ENCODE measurements at places on chromosomes 1 and 21.

DNA sequence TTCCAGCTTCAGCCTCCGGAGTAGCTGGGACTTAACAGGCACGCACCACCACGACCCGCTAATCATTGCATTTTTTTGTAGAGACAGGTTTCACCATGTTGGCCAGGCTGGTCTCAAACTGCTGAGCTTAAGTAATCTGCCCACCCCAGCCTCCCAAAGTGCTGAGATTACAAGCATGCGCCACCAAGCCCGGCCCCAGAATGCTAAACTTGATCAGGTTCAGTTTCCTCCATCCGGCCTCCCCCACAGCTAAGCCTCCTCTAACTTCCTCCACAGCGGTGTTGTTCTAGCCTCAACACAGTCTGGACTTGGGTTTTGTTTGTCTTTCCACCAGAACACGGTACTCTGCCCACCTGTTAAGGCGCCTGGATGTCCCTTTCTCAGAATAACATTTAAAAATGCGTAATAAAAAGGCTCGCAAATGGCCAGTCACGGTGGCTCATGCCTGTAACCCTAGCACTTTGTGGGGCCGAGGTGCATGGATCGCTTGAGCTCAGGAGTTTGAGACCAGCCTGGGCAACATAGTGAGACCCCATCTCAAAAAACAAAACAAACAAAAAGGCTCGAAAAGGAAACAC, 2.4 kb downstream of the PARP1 start:
- DNase-seq: no peak

DNA sequence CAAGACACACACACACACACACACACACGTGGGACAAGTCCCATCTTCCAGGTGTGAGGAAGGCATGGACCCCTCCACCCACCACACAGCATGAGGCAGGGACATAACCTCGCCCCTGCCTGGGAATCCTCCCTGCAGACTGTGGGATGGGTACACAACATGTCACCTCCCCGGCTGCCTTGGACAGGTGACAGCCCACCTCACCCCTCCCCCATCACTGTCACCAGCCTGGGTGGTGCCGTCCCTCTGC, 40.7 kb downstream of the AHDC1 start:
- DNase-seq: no peak

- DNase-seq: no peak
These were observed 102.3 kb upstream of the IPO9 start for GRCh38 chr1:201726700-201727099.

DNA sequence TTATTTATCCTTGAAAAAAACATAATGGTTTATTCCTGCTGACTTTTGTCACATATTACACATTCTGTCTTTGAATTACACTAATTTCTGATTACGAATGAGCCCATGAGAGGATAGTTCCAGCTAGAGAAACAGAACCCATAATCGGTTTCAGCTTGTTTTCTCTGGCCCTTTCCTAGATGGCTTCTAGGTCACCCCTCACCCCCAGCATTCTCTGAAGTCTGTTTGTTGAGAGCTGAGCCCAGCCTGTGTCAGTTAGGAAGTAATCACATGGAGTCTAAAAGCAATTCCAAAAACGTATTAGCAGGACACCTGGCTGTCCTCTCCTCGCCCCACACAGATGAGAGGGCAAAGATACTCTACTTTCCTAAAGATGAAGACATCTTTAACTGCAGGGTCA, 48.9 kb downstream of the KIAA1614 start:
- no peak for DNase-seq

DNA sequence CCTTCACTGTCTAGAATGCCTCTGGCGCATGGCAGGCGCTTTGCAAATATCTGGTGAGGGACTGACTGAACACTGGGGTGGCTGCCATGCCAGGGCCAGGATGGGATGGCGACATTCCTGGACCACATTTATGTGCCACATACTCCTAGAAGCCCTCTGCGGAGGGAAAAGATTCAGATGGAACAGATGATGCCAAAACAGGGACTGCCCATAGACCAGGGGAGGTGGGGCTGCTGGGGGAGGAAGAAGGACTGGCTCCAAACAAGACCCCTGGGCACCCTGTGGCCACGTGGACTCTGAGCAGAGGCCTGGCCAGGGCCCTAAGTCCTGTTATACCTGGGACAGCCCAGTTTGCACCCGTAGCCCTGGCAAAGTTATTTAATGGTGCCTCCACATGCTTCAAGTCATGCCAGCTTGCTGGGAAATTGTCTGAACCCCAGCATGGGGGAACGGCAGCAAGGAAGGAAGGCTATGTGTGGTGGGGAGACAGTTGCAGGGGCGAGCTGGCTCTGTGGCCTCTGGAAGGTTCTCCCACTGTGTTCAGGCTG, 44.1 kb downstream of the UMODL1 start:
- DNase-seq: no peak

- no peak for DNase-seq
These were observed 427.1 kb upstream of the CXADR start for GRCh38 chr21:17085707-17086106.

DNA sequence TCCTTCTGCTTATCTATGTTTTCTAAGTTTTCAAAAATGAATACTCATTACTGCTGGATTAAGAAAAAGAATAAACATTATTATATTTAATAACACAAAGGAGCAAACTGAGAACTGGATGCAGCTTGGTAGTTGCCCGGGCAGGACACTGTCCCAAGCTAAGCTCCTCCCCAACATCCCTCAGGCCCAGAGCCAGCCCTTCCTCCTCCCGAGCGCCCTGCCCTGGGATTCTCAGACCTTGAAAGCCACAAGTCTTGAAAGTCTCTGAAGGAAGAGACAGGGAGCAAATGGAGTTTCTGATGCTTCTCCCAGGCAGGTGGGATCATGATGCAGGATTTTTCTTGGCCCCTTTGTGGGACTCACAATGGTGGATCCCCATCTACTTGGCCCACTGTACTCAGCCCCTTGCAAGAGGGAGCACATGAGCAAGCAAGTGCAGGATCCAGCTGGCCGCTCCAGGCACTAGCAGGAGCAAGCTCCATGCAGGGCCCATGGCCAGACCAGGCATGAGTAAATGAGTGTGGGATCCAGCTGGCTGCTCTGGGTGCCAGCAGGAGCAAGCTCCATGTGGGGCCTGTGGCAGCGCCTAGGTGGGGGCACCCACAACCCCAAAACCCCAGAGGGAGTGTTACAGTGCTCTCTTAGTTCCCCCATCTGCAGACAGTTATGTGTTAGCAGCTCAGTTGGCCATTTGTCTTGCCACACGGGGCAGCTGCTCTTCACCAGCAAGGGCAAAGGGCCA, 32.1 kb upstream of the RAB4A start:
- DNase-seq: no peak

- no peak for DNase-seq
These were observed 1017.9 kb downstream of the ADGRL2 start for GRCh38 chr1:82818586-82818985.

DNA sequence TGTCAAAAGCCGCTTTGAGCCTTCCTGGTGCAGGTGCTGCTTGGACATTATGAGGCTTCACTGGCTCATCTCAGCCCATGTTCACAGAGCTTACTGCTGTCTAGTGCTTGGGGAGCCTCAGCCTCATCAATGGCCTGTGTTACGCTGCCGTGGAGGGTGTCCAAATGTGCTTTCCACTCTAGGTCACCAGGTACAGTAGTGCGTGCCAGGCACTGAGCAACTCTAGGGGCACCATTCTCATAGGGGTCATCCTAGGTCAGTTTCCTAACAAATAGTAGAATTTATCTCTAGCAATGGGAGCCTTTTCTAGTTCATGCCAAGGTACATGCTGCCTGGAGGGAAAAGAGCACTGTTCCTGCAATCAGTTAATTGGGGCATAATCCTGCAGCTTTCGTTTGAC, 193.8 kb downstream of the DYRK1A start:
- no peak for DNase-seq

DNA sequence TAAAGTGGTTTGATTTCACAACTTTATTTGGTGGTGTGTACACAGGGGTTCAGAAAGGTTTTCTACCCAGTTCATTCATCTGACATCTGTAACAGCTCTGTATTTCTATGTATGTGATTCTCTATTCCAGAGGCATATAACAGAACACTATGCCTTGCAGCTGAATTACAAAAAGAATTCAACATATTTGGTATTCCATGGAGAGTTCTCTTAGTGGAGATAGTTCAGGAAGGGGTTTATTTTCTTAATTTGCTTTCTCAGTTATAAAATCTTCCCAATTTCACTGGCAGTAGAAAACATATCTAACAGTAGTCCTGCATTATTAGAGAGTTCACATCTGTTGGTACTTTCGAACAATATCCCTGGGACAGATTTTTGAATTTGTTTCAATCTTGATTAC, 207.9 kb upstream of the LYPLAL1 start:
- DNase-seq: no peak

DNA sequence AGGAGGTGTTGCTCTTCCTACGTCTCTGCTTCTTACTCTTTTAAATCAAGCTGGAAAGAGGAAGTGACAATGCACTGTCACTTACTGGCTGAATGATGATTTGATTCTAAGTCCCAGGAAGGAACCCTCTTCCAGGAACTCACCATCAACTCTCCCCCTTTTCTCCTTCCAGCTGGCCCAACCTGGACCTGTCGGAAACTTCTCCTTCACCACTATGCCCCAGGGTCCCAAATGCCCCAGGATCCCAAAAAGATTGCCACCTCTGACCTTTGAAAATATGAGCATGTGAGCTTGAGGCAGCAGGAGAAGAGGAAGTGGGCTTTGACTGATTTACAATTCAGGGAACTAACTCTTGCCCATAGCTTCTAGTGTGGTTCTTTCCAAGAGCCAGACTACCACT, 5.3 kb upstream of the ADAMTS5 start:
- DNase-seq: no peak

DNA sequence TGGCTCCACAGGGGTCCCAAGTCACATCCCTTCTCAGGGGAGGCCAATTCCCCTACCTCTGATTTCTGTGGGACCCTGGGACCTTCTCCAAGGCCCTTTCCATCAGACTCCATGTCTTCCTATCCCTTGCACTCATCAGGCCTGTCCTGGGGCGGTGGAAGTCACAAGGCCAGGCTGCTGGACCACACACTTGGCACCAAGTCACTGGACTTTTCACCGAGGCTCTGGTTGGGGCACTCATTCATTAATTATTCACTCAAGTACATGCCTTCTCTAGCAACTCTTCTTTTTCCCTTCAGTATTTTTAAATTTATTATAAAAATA, 11.2 kb upstream of the FOXO6 start:
- no peak for DNase-seq

DNA sequence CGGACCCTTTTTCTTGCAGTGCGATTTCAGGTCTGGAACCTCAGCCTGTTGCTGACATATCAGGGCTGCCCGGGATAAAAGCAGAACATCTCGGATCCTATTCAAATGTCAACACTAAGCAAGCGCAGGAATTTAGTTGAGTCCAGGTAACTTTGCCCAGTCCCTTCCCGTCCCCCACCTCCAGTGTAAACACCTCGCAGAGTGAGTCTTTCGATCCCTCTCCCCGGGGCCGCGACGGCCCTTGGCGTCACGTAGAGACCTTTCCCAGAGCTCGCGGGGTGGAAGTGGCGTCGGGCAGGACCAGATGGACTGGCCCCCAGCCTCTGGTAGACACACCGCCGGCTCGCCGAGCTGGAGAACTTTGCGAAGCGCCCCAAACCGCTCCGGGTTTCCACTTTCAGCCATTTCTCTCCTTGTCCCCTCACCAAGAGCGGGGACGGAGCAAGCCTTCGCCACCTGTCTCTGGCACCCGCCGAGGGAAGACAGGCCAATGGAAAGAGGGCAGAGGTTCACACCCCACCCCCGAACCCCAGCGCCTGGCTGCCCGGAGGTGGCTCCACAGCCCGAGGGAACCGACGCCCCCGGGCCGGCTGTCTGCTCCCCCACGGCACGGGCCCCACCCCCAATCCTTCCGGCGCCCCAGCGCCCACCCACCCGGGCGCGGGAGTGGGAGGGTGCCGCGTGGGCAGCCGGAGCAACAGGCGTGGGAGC, 570 bp downstream of the KCND3 start:
- DNase-seq: no peak

DNA sequence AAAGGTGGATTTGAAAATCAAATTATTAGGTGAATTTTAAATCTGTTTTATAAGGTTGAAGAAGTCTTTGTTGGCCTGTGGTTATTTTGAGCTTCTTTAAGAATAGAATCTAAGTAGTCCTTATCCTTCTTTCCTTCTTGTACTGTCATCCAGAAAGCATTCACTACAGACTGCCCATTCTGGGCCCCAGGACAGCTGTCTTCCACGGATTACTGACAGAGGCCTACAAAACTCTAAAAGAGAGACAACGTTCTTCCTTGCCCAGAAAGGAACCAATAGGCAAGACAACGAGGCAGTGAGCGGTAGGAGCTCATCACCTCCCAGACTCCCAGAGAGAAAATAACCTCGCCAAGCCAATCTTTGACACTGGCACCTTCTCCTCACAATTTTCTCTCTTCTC, 24.4 kb upstream of the PIGC start:
- DNase-seq: no peak

- DNase-seq: no peak
These were observed 198.2 kb upstream of the APP start for GRCh38 chr21:26368591-26369320.

- no peak for DNase-seq
These were observed at the start of gene LGR6 for GRCh38 chr1:202193614-202194327. Gene LGR6, plus strand, starts transcription at chr1:202193799. Its CDS starts 191 bp downstream, at chr1:202193990.

DNA sequence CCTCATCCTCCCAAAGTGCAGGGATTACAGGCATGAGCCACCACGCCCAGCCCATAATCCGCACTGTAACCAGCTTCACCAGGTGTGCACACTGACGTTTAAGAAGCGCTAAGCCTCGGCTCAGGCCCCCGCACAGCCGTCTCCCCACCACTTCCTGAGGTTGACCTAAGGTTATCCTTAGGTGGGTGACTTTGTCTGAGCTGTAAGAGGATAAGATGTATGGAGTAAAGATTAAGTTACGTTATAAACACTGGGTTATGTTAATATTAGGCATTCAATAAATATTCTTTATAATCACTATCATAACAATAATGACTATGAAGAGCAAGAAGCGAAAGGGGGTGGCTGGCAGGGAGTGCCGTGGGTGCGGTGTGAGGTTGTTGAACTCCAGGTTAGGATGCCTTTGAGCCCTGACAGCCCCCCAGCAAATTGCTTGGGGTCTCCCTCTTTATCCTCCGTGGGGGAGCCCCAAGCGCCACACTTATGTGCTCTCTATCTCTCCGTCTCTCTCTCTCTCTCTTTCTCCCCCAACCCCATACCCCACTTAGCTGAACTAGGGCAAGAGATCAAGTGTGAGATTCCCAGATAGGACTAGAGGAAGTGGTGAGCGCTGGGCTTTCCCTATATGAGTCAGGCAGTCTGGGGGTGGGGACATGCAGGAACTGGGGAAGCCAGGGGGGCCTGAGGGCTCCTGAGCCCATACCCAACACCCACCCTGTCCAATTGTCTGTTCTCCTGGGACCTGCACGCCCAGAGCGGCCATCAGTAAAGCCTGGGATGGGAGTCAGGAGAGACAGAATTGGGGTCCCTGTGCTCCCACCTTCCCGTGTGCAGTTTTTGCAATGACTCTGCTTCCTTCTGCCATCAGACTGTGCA, 7.6 kb downstream of the EFHD2 start:
- no peak for DNase-seq
